ENCODE measurements at places on chromosomes 12 and 14.

- DNase-seq = no peak
These were observed 94.2 kb downstream of the EML1 start for GRCh38 chr14:99887407-99887806.

DNA sequence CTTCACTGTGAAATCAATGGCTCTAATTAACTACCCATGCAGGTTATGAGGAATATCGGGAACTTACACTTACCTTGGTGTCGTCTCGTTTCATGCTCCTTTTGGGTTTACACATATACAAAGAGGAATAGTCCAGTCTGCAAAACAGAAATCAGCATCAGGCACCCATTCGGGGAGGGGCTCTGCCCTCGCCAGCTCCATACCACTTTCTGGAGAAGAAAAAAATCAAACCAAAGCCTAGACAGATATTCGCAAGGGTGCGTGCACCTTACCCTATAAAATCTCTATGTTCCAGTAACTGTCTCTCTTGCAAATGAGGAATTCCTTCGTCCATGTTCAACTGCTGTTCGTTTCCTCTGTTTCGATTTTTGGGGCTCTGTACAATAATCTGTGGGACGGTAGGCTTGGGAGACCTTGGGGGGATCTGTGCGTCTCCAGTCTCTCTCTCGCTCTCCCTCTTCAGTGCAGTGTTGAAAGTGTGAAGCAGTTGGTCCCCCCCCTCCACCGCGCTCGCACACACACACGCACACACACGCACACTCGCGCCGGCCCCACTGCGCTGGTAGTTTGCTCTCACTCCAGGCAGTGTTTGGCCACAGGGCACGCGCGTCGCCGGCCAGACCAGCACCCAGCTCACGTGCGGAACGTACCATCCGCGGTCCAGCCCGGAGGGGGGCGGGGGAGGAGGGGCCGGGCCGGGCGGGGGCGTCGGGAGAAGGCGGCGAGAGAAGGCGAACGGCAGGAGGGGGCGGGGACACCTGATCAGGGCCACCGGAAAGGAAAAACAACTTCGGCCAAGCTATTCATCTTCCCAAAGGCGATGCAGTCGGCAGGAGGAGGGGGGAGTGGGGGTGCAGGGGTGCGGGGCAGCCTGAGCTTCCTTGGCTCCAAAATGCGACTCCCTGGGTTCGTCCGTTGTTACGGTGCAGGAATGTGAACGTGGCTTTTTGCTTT lies at the start of gene BHLHE41:
BHLHE41 (minus strand) TSS at position 592 of the 954 bp plus-strand sequence; CDS start at position 334, 258 bp downstream.
- DNase-seq = no peak

GRCh38 chr12:1115484-1116231 lies 124.6 kb downstream of the ERC1 start:
- no peak for DNase-seq

DNA sequence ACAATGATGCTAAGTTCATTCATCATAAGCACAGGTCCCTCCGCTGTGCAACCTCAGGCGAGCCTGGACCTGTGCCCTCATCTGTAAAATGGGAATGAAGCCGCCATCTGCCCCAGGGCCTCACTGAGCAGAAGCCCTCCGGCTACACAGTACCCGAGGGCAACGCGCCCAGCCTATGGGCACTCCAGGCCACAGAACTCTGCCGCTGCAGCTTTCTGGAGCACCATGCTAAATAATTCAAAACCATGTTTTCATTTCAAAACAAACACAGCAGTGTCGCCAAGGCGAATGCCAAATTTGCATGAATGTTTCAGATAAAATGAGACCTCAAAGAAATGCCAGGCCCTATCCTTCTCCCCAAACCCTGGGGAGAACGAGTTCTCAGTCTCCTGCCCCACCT lies 4.0 kb downstream of the NCOR2 start:
- no peak for DNase-seq

- DNase-seq = no peak
These were observed 13.4 kb upstream of the PCNX1 start for GRCh38 chr14:70893858-70894291.

DNA sequence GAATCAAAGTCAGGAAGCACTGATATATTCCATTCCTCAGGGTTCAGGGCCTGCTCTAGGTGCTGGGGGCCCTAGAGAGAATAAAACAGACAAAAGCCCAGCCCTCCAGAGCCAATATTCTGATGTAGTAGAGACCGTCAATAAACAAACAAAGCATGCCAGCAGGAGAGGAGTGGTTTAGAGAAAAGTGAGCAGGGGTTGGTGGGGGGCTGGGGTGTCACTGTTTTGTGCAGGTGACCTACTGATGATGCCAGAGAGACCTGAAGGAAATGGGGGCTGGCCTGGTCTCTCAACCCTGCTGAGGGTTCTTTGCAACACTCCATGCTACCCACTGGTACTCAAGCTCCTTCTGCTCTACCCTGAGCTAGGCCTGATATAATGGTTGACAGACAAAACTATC lies 26.5 kb downstream of the IL26 start:
- DNase-seq = no peak

DNA sequence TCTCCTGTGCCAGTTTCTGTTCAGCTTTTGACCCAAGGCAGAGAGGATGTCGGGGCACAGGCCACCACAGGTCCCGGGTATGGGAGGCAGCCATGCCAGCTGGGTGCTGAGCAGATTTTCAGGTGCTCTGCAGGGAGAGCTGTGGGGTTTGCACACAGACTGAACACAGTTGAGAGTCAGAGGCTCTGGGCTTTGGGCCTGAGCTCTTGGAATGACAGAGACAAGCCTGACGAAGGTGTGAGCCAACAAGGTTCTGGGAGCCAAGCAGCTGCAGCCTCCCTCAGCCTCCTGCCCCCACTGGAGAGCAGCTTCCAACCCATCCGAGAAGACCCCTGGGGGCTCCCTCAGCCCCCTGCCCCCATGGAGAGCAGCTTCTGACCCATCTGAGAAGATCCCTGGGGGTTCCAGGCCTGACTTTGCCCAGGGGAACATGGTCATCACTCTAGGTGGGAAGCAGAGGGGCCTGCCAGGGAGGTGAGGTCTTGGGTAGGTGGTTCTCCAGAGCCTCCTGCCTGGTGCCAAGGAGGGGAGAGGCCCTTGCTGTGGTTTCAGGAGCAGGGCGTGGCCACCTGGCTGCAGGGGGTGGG lies 13.8 kb downstream of the FBRSL1 start:
- no peak for DNase-seq

- DNase-seq = no peak
These were observed 47.8 kb upstream of the CHGA start for GRCh38 chr14:92874962-92875661.

- no peak for DNase-seq
These were observed 3.5 kb downstream of the CMTM5 start for GRCh38 chr14:23380197-23380914.

DNA sequence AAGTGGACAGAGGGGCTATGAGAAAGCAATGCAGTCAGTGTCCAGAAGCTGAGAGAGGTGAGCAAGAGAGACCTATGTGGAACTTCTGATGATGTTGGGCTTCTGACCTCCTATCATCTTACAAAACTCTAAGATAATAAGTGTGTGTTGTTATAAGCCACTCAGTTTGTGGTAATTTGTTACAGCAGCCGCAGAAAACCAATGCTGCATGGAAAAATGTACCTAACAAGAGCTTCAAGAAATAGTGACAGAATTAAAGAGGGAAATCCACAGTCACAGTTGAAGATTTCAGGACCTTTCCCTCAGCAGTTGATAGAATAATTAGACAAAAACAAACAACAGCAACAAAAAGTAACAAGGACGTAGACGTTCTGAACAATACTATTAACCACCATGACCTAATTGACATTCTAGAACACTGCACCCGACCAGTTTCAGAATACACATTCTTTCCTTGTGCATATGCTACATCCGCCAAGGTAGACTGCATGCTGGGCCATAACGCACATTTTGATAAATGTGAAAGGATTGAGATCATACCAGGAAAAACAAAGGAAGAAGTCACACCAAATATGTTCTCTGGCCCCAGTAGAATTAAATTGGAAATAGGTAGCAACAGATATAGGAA lies 1.8 kb upstream of the EVL start:
- DNase-seq = no peak

GRCh38 chr12:12788131-12788530 lies 2.7 kb downstream of the APOLD1 start:
- DNase-seq = no peak

Measured in stimulated activated CD4-positive, alpha-beta T cell treated with anti-CD3 and anti-CD28 coated beads, Interleukin-12 subunit alpha, Interleukin-12 subunit beta, amount 100 ng/mL, for 48 hours (primary cell).